ENCODE measurements at places on chromosomes 13 and 19.
A peak's percentile ranks its signal among the peaks of the same experiment; 100 is the strongest.

DNA sequence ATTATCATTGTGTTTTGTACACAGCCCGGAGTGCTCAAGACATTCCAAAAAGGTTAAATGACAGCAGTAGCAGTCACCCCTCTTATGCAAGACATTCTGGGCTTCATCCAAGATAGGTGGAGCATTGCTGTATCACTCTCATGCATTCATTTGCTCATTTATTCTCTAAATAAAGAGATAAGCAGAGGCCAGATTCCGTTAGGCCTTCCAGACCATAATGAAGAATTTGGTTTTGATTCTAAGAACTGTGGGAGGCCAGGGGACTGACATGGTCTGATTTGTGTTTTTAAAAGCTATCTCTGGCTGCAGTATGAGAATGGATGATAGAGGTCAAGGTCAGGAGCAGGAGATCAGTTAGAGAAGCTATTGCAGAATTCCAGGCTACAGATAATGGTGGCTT, 145.8 kb downstream of the KCNRG start:
- no peak for DNase-seq

- DNase-seq = no peak
Measured at GRCh38 chr19:8311461-8312260, 3.5 kb upstream of the CD320 start.

DNA sequence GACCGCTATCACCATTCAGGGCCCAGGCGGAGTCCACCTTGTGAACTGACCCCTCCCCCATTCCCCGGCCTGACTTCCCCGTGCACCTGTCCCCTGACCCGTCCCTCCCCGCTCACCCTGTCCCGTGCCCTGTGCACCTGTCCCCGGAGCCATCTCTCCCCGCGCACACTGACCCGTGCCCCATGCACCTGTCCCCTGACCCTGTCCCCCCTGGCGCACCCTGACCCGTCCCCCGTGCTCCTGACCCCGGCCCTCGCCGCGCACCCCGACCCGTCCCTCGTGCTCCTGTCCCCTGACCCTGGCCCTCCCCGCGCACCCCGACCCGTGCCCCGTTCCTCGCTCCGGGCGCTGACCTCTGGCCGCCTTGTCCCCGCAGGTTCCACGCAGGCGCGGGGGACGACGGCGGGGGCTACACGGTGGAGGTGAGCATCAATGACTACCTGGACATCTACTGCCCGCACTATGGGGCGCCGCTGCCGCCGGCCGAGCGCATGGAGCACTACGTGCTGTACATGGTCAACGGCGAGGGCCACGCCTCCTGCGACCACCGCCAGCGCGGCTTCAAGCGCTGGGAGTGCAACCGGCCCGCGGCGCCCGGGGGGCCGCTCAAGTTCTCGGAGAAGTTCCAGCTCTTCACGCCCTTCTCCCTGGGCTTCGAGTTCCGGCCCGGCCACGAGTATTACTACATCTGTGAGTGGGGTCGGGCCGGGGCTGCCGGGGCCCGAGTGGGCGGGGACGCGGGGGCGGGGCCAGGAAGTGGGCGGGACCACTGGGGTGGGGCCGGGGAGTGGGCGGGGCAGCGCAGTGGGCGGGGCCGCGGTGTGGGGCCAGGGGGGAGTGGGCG, 9.7 kb downstream of the EFNA2 start:
- peak; percentile 29 for DNase-seq

DNA sequence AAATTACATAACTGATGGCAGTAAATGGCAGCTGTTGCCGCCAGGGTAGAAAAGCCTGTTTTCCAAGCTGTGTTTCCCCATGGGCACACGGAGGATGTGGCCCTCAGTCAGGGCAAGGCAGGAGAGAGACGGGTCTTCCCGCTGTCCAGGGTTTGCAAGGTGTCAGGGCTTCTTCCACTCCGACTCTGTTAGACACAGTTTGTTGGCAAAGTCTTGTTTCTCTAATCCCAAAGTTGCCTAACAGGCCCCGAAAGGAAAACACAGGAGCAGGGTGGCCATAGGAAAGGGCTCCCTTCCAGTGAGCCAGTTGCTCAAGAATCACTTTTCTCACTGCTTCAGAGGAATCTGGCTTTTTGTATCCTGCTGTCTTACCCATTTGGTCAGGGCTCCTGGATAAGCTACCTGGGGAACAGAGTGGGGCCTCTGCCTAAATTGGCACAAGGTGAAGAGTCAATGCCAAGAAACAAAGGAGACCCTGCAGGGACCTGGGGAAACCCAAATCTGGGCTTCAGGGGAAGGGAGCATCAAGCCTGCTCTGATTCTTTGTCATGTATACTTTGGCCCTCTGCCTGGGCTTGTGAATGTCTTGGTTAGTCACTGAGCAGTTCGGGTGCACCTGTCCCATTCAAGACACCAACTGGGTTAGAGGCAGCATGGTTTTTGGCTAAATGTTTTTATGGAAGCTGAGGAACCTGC, 29.0 kb upstream of the CXCL17 start:
- DNase-seq = no peak

DNA sequence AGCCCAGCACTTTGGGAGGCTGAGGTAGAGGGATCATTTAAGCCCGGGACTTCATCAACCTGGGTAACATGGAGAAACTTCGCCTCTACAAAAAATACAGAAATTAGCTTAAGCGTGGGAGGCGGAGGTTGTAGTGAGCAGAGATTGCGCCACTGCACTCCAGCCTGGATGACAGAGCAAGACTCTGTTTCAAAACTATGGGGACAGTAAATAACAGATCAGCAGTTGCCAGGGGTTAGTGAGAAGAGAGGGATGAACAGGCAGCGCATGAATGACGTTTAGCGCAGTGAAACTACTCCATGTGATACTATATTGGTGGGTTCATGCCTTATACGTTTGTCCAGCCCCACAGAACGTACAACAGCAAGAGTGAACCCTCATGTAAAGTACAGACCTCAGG, 7.1 kb upstream of the ICAM3 start:
- no peak for DNase-seq

GRCh38 chr13:114015111-114015968, 41.5 kb upstream of the C13orf46 start:
- no peak for DNase-seq

DNA sequence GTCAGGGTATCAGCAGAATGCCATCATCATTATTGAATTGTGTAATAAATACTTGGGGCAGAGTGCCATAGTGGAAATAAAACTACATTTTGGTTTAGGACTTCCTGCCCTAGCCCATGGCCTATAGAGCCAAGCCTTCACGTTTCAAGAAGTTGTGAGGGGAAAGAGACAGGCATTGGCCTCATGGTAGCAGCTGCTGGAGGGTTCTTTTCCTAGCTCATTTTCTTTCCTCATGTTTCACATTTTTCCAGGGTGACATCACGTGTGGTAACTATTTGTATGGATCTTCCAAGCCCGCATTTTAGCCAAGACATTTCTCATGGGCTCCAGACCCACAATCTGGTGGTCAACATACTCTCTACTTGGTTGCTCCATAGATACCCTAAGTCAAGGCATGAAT, 80.4 kb downstream of the LRCH1 start:
- DNase-seq = no peak

- no peak for DNase-seq
Measured at GRCh38 chr13:77878190-77878589, 40.4 kb downstream of the EDNRB start.

DNA sequence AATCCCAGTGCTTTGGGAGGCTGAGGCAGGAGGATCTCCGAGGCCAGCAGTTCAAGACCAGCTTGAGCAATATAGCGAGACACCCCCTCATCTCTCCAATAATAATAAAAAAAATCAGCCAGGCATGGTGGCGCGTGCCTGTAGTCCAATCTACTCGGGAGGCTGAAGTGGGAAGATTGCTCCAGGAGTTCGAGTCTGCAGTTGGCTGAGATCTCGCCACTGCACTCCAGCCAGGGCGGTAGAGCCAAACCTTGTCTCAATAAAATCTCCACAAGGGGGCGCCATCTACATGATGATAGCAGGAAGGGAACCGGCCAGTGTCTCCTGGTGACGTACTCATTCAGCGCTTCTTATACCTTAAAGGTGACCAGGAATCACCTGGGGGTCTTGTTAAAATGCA, 13.6 kb upstream of the C5AR1 start:
- DNase-seq = peak; percentile 56

DNA sequence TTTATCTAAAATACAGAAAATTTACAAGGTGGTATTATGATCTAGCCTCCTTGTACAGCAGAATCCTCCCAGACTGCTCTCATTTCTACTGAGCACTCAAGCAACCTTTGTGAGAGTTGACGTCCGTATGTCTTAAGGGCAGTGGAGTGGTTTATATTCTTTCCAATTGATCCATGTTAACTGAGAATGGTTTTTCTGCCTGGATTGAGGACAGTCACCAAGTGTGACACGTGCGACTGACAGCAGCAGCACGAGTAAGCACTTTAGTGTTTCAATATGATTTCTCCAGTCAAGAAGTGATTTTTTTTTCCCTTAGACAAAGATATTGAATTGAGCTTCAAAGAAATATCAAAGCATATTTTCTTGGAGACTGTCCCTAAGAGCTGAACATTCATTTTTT, 901.7 kb downstream of the PCDH9 start:
- no peak for DNase-seq

DNA sequence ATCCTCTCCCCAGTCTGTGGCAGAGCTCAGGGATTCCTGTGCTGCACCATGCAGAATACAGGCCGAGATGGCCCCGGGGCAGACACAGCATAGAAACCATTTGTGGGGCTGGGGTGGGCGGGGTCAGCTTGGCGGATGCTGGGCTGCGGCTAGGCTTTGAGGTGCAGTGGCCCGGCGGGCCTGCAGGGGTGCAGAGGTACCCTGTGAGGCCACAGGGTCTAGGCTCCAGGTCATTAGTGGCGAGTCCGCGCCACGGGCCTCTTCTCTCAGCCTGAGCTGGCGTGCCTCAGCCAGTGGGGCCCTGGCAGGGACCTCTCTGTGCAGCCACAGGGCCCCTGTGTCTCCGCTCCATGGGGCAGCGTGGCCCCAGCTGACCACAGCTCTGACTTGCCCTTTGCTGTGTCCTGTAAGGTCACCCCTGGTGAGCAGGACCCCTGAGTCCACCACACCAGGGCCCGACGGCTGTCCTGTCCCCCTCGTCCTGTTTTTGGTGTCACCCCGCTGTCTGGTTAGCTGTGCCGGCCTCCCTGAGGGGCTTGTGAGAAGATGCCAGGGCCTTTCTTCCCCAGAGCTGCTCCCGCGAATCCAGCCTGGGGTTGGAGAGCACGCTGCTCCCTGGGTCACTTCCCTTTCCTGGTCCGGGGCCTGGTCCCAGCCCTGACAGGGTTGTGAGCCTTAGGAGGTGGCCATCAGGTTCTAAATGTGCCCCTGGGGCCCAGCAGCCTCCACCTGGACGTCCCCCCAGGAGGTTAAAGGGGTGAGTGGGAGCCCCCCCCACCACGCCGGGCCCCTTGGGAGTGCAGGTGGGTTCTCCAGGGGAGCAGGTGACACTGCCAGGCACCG, 12.1 kb downstream of the KDM4B start:
- no peak for DNase-seq

- DNase-seq = no peak
Measured at GRCh38 chr13:60261432-60262351, 98.0 kb upstream of the DIAPH3 start.

- no peak for DNase-seq
Measured at GRCh38 chr19:18687740-18688465, 4.4 kb downstream of the CRTC1 start.

GRCh38 chr13:112067871-112068539, 1.1 kb downstream of the SOX1 start:
- DNase-seq = no peak

DNA sequence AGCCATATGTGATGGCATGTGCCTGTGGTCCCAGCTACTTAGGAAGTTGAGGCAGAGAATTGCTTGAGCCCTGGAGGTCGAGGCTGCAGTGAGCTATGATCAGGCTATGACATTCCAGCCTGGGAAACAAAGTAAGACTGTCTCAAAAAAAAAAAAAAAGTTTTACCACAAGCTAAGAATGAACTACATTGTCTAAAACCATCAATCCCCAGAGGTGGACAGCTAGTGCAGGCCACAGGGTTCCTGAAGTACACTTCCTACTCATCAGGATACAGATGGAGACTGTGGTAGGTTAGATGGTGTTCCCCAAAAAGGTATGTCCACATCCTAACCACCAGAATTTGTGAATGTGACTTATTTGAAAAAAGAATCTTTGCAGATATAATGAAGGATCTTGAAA, 63.5 kb upstream of the DOCK9 start:
- no peak for DNase-seq

DNA sequence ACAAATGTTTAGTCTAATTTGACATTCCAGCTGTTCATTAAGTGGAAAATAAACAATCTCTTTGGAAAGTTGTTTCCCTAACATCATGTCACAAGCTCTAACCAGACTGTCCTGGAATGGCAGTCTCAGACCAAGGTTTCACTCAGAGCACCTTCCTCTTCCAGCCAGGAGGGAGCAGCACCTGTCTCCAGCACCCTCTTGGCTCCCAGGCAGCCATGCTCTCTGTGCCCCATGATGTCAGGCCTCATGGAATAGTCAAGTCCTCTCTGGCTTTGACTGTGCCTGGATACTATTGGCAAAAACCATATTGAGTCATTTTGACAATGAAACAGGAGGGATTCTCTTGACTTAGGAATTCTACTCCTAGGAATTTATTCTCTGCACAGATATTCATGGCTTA, 171.4 kb downstream of the OXGR1 start:
- no peak for DNase-seq

DNA sequence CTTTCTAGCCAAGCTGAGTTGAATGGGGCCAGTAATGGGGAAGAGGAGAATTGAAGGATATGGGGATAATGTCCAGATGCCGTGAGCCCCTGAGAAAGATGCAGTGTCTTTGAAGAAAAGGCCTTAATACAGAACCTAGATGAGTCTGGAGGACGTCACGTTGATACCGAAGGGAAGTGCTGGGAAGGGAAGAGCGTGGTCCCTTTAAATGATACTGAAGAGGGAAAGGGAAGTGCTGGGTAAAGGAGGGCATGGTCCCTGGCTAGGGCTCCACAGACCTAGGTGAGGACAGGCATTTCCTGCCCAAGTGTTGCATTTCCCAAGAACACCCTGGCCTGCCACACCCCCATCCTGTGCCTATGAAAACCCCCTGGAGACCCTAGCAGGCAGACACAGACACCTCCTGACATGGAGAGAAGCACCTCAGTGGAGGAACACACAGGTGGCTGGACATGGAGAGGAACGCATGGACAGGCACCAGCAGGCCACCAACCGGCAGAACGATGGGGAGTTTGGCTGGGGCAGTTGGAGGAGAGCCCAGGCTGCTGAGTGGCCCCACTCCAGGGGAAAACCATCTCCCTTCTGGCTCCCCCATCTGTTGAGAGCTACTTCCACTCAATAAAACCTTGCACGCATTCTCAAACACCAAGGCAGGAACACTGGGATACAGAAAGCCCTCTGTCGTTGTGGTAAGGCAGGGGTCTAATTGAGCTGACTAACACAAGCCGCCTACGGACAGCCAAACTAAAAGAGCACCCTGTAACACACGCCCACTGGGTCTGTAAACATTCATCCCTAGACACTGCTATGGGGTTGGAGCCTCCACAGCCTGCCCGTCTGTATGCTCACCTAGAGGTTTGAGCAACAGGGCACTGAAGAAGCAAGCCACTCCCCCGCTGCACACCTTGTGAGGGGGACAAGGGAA, 34.9 kb upstream of the POMP start:
- no peak for DNase-seq

- no peak for DNase-seq
Measured at GRCh38 chr13:33079960-33080359, 63.7 kb downstream of the KL start.

All from activated CD4-positive, CD25-positive, alpha-beta regulatory T cell (primary cell).